ENCODE measurements at places on chromosomes 13 and 19. TPM values are rescaled to one million over a fixed set of nuclear protein-coding genes. Genes with fewer than 3 reads are reported as not detected.

ZSCAN4 gene
- not detected for total RNA-seq

ATP5F1D gene
- total RNA-seq = 67.2 TPM

FCAR gene
- 2.6 TPM for total RNA-seq

ODAD3 gene
- total RNA-seq = not detected

PRKCSH gene
- total RNA-seq = 86.7 TPM

TYK2 gene
- 60.3 TPM for total RNA-seq

SELENOV gene
- total RNA-seq = not detected

FRY gene
- 152 TPM for total RNA-seq

Measured in tongue (tissue), 3 donors.